Hypothalamus (tissue), 51 donors: ENCODE measurements at places on chromosomes 16 and 17.

GRCh38 chr16:68935008-68935407 is 91.7 kb downstream of the TANGO6 start:
- no peak for DNase-seq

DNA sequence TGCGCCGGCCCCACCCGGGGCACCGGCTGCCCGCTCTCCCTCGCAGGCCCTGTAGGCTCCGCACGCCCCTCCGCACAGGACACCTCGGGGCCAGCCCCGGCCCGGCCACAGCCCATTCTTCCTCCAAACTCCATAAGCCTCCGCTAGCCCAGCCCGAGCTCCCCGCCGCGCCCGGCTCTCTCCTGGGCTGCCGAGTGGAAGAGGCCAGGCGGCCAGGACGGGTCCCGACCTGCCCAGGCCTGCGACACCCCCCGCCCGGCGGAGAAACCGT is 397 bp downstream of the NCOR1 start:
- no peak for DNase-seq

DNA sequence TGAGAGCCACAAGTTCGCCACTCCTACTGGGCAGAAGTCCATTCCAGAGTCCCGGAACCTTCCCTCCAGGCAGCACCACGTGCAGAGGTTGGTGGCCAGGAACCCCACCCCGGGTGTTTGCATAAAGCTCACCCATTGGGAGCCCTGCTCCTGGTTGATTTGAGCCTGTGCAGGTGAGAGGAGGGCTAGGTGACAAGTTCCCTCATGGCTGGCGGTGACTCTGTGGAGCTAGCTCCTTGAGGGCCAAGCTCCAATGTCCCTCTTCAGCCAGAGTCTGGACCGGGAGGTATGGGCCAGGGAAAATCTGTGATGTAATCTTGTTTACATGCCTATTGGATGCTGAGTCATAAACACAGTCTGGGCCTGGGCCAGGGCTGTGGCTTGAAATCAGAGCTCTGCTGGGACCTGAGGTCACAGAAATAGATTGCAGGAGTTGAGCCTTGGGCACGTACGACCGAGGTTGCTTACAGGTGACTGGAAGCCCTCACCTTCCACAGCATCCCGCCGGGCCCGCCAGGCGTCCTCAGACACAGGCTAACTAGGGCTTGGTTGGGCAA is 118.9 kb downstream of the AATF start:
- no peak for DNase-seq

- DNase-seq: no peak
Observed at GRCh38 chr17:61058066-61058465, 341.6 kb upstream of the TBX2 start.

DNA sequence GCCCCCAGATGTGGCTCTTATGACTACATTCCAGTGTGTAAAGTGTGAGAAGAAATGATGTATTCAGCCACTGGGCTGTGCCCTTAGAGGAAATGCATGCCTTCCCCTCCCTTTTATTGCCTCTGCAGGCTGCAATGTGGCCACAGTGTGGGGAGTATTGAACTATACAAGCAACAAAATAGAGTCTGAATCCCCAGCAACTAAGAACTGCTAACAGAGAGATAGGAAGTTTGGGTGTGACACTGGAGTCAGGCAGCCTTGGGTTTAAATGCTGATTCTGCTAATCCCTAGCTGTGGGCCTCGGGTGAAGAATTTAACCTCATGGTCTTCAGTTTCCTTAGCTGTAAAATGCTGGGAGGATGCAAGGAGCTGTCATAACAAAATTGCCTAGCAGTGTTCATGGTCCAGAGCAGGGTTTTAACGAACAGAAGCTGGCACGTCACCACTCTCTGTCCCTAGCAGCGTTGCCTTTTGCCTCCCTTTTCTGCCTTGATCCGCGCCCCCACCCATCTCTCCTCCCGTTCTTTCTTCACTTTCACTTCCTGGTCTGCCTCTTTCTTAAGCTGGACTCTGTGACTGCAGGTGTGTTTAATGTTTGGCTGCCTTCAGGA is 50.3 kb downstream of the KPNA2 start:
- no peak for DNase-seq

DNA sequence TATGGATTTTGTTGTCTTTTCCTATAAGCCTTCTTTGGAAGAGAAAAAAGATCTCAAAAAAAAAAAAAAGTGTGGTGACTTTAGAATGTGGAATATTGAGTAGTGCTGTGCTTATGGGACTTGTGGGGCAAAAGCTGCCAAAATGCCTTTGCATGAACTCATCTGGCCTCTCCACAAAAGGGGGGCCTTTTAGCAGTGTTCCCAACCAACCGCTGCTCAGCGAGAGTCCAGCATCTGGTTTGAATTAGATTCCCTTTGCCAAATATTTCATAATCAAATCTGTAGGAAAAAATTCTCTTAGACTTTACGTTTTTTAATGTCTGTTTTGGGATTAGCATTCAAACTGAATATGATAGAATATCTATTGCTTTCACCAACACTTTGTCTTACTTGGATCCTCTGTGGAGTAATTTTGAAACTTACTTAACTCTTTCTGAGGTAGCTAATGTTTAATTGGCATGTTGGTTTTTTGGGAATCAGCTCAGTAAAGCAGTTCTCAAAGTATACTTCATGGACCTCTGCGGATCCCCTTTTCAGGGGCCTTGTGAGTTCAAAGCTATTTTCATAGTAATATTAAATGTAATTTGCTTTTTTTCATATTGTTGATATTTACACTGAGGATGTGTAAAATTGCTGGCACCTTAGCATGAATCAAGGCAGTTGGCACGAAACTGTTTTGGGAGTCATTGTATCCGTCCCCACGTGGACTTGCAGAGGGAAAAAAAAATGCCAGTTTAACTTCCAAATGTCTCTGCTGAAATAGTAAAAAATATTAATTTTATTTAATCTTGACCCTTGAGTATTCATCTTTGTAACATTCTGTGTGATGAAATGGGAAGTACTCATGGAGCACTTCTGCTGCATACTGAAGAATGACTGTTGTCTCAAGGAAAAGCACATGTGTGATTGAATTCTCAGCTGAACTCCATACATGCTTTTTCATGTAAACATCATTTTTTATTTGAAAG is 34.7 kb upstream of the VPS4A start:
- no peak for DNase-seq

DNA sequence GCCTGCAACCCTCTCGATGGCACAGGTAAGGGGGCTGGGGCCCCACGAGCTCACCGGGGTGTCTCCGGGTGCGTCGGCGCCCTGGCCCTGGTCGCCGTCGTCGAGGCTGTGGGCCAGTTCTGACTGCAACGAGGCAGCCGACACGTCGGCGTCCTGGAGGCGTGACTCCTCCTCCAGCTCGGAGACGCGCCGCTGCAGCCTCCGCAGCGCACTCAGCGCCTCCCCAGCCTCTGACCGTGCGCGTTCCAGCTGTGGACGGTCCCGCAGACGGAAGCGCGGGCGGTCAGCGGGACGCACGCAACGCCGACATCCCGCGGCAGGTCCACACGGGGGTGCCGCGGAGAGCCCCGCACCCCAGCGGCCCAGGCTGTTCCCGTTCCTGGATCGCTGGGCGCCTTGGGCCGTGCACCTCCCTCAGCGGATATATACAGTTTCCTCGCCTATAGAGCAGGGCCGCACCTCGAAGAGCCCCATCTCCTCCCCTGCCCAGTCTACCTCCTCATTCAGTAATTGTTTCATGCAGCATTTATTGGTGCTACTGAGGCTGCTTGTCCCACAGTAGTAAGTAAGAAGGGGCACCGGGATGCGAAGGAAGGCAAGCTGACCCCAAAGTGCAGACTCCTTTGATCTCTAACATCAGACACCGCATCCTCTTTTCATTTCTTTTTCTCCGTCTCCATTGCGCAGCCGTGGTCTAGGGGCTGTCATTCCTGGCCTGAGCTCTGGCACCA is 5.8 kb downstream of the THOC6 start:
- no peak for DNase-seq
